PC-9 (cell line): ENCODE measurements at places on chromosomes 13 and 19. TPM values are rescaled to one million over a fixed set of nuclear protein-coding genes. Genes with fewer than 3 reads are reported as not detected.

Gene CYP2A7
- not detected in 2 replicates for total RNA-seq

Gene ZNF420
- 4.7 and 8.7 TPM in 2 replicates for total RNA-seq

Gene ENOX1
- total RNA-seq, result 0.35 and 0.38 TPM in 2 replicates

Gene MBOAT7
- 488 and 494 TPM in 2 replicates for total RNA-seq

Gene C19orf47
- 17.3 and 21.2 TPM in 2 replicates for total RNA-seq
